Activated T-cell treated with anti-CD3 and anti-CD28 coated beads, Interleukin-2, amount 50 U/mL, for 72 hours (primary cell): ENCODE measurements at places on chromosomes 4 and X.

GRCh38 chr4:124432500-124432899 lies 280.0 kb downstream of the ANKRD50 start:
- DNase-seq, result no peak

DNA sequence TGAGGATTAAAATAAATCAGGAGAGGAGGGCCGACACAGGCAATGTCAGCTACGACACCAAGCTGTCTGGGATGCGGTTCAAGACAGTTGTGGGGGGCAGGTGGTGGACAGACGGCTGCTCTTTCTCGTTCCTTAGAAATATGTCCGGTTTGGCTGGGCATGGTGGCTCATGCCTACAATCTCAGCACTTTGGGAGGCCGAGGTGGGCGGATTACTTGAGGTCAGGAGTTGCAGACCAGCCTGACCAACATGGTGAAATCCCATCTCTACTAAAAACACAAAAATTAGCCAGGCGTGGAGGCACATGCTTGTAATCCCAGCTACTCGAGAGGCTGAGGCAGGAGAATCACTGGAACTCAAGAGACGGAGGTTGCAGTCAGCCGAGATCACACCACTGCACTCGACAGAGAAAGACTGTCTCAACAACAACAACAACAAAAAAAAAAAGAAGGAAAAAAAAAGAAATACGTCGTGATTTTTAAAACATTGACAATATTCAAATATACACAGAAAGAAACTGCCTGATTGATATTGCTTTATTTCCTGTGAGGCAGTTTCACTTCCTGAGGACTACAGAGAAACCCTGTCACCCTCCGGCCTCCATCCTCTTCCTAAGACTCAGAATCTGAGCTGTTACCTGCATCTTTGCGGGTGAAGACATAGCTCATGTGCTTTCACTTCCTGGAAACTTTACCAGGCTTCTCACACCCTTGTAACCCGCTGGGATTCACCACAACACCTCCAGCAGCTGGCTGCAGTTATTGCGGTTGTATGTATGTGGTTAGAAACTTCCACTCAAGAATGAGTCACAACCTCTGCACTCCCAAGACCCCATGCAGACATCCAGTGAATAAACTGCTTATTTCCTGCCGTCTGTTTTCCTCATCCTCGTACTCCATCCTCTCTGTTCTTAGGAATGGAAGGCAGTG lies 63.8 kb upstream of the STS start:
- DNase-seq, result peak; percentile 25

DNA sequence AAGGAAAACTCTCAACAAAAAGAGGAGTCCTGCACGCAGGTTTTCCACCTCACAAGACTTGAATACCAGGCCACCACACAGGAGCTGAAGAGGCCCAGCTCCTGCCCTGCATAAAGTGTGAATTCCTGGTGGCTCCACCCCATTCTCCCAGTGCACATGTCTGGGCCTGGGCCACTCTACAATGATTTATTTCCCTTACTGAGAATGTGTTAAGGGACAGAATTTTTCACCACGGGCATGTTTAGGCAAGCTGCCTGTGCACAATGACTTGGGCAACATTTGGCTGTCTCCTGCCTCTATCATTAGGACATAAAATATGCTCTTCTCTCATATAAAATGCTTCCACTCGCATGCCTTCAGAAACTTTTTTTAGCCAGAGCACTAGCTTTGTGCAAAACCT lies 197.1 kb downstream of the SLC7A11 start:
- no peak for DNase-seq

DNA sequence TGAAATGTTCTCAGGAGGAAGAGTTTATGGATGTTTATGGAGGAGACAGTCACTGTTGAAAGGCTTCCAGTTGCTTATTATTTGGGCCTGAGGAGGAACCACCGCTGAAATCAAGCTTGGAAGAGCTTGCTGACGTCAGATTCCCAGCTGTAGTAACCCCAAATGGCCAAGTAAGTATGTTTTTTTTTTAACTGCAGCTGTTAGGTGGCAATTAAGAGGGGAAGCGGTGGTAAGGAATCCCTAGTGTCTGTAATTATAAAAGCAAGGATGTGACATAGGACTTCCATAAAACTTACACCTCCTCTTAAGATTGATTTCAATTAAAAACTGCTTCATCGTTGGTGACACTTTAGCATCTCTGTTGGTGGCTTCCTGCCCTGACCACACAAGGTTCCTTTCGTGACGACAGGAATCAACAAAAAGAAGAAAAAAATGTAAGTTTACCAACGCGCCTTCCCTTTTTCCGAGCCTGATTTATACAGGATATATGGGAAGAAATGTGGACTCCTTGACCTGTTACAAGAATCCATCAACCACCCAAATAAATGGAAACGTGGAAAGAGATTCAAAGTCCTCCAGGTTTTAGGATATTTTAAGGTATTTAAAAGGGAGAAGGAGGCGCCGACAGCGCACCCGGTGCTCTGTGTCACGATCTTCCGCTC lies 884 bp downstream of the RELL1 start:
- peak; percentile 47 for DNase-seq

GRCh38 chrX:23436875-23437274 lies 102.2 kb downstream of the PTCHD1 start:
- no peak for DNase-seq
